ENCODE measurements at places on chromosomes 12 and 14.

GRCh38 chr12:102959391-102959790 is 1.9 kb downstream of the ASCL1 start:
- DNase-seq, result no peak

- DNase-seq, result no peak
Measured at GRCh38 chr12:71970031-71970430, 31.4 kb downstream of the TPH2 start.

- no peak for DNase-seq
Measured at GRCh38 chr12:110585231-110585799, 2.2 kb upstream of the PPTC7 start.

- DNase-seq, result no peak
Measured at GRCh38 chr12:80018119-80018518, 81.2 kb upstream of the OTOGL start.

- DNase-seq, result no peak
Measured at GRCh38 chr14:57847096-57847495, 18.8 kb downstream of the SLC35F4 start.

DNA sequence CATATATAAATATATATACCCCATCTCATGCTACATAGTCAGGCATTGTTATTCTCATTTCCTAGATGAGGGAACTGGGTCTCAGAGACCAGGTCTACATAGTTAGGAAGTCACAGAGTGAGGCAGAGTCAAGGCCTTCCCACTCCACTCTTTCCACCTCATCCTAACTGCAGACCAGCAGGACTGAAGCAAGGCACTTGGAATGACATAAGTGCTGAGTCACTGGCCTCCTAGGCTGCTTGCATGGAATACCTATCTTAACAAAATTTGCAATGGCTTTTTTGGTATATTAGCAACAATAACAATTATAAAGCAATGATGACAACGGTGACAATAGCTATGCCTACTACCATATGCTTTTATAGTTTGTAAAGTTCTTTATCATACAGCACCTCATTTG is 5.4 kb upstream of the ANO4 start:
- no peak for DNase-seq

DNA sequence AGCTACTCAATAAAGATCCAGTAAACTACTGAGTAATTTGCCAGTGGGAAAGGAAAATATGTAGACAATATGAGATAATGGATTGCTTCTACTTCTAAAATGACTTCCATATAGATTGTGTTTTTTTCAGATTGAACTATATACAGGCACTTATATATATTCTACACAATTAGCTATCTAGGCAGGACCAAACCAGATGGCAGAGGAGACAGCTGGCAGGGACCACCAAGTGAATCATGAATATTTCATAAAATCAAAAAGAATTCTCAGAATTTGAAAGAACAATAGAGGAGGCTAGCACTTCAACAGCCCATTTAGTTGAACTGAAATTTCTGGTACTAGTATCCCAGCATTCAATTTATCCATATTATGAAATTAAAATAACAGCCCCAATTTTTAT is 338.0 kb upstream of the RPL10L start:
- no peak for DNase-seq
